Urothelium cell line (cell line): ENCODE measurements at places on chromosomes 2 and 18.

GRCh38 chr2:183105402-183106134 lies 18.7 kb upstream of the NUP35 start:
- no peak for DNase-seq

- no peak for DNase-seq
Measured at GRCh38 chr2:193989645-193990044, 1667.4 kb upstream of the SLC39A10 start.

GRCh38 chr2:133723133-133723532 lies 154.9 kb upstream of the NCKAP5 start:
- DNase-seq, result no peak

DNA sequence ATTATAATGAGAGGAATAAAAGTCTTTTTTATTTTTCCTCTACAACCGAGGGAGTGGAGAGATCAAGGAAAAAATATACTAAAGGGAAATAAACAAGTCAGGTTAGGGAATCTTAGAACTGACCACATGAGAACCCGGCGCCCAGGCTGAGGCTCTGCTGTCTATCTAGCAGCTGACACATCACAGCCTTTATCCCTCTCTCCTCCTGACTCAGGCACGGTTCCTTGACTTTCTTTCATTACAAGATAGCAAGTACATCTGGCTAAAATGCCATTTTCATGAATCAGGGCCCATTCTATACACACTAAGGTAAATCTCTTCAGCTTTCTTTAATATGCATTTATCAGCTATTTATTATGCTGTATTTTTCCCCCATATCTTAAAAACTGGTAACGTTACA lies 296.0 kb downstream of the TMX3 start:
- DNase-seq, result no peak

GRCh38 chr2:134377730-134378129 lies 123.9 kb downstream of the MGAT5 start:
- DNase-seq, result no peak

DNA sequence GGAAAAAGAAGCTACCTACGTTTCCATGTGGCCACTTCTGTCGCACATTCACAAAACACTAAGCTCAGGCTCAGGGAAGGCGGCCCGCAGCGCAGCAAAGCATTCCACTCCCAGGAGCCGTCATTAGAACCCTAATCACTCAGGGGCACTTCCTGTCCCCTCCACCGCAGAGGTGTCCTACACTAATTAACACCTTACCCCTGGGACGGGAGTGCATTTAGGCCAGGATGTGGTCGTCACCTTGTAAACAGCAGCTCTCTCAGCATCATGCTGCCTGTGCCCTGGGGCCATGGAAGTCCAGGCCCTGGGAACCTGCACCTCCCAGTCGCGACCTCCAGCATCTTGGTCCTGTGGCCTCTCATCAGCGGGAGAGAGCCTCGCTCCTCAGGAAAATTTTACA lies 359.8 kb upstream of the SALL3 start:
- no peak for DNase-seq

- peak; percentile 28 for DNase-seq
Measured at GRCh38 chr2:225466891-225467604, 67.5 kb downstream of the NYAP2 start.

- DNase-seq, result no peak
Measured at GRCh38 chr18:62979900-62980299, 264.6 kb downstream of the PHLPP1 start.

DNA sequence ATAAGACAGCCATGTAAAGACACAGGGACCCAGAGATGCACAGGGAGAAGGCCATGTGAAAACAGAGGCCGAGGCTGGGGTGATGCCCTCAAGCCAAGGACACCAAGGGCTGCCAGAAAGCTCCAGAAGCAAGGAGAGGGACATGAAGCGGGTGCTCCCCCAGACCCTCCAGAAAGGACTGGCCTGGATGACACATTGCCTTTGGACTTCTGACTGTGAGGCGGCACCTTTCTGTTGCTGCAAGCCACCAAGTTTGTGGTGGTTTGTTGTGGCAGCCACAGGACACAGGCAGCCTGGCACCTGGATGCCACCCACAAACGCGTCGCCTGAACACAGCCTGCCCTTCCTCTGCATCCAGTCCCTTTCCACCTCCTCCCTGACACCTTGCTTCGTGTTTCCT lies 67.1 kb downstream of the RHOB start:
- no peak for DNase-seq

GRCh38 chr2:240596491-240596931 lies 10.0 kb downstream of the CAPN10 start:
- no peak for DNase-seq

GRCh38 chr2:205954707-205955106 lies 131.3 kb downstream of the INO80D start:
- DNase-seq, result no peak

DNA sequence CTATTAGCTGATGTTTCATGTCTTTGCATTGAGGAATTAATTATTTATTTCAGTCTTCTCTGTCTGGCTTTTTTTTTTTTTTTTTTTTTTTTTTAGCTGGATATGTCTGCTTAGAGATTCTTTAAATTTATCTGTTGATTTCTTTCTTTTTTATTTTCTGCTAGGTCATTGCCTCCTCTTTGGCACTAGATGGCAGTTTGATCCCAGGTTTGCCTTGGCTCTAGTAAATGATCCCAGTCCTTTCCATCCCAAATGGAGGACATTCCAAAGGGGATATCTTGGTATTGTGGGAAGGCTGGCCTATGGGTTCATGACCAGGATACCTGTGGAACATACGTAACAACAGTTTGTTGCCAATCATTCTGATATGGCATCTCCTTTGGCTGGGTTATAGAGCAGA lies 339.5 kb upstream of the GCFC2 start:
- DNase-seq, result no peak
